Activated CD4-positive, alpha-beta T cell treated with anti-CD3 and anti-CD28 coated beads for 24 hours (primary cell): ENCODE measurements at places on chromosomes 11 and 22.

- DNase-seq, result no peak
Measured at GRCh38 chr11:116725434-116726221, 47.2 kb downstream of the BUD13 start.

- no peak for DNase-seq
Measured at GRCh38 chr11:74437441-74438042, 29.8 kb downstream of the KCNE3 start.

GRCh38 chr22:28031383-28031922 lies 112.4 kb upstream of the PITPNB start:
- no peak for DNase-seq

GRCh38 chr11:113213549-113213948 lies 100.8 kb upstream of the TTC12 start:
- no peak for DNase-seq

- no peak for DNase-seq
Measured at GRCh38 chr11:71459076-71459766, 6.2 kb downstream of the NADSYN1 start.

GRCh38 chr22:35218079-35218478 lies 39.2 kb upstream of the HMGXB4 start:
- no peak for DNase-seq

DNA sequence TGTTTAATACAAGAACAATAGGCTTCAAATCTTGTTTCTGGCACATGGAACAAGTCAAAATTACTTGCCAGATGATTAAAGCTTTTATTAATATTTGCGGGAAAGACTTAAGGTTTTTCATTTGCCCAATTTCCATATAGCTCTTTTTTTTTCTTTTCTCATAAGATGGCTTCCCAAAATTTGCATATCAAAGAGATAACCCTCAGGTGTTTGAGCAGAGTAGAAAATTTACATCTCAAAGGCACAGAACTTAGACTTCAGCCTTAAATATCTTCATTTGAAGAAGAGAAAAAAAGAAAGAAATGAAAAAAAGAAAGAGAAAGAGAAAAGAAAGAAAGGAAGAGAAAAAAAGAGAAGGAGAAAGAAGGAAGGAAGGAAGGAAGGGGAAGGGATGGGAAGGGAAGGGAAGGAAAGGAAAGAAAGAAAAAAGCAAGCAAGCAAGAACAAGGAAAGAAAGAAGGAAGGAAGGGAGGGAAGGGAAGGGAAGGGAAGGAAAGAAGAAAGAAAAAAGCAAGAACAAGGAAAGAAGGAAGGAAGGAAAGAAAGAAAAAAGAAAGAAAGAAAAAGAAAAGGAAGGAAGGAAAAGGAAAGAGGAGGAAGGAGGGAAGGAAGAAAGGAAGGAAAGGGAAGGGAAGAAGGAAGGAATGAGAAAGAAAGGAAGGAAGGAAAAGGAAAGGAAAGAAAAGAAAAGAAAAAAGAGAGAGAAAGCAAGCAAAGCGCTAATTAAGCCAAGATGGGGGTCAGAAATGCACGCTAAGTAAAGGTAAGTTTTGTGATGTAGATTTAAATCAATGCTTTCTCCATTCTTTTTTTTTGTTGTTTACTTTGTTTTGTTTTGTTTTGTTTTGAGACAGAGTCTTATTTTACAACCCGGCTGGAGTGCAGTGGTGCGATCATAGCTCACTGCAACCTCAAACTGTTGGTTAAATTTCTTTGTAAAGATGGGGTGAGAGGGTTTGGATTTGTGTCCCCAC lies 20.2 kb upstream of the IFITM3 start:
- DNase-seq, result no peak

DNA sequence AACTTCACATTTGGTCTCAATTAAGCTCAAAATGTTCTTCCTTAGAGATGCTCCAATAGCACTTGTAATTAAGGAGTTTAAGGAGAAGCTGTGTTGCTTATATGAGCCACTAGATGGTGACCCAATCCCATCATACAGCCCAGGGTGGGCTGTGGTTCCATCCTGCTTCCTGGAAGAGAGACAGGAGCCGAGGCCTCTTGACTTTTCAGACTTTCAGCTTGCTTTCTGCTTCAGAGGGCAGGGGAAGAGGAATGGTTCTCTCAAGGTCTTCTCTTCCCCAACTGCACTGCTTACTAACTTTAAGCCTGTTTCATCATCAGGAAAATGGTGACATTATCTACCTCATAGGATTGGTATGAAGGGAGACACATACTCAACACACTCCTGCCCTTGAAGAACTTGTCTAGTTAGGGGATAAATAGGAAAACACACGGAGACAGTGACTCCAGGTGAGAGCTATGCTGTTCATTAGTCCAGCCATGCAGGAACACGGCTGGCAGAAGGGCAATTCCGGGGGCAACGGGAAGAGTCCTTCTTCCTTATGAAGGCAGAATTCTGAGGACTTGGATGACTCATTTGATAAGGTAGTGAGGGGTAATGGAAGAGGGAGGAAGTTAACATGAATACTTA lies 20.1 kb downstream of the TMEM218 start:
- no peak for DNase-seq

- DNase-seq, result no peak
Measured at GRCh38 chr11:34134765-34135164, 29.3 kb downstream of the NAT10 start.

- no peak for DNase-seq
Measured at GRCh38 chr11:30873924-30874610, 287.9 kb upstream of the MPPED2 start.

- no peak for DNase-seq
Measured at GRCh38 chr22:48703265-48703941, 1124.3 kb downstream of the BRD1 start.

DNA sequence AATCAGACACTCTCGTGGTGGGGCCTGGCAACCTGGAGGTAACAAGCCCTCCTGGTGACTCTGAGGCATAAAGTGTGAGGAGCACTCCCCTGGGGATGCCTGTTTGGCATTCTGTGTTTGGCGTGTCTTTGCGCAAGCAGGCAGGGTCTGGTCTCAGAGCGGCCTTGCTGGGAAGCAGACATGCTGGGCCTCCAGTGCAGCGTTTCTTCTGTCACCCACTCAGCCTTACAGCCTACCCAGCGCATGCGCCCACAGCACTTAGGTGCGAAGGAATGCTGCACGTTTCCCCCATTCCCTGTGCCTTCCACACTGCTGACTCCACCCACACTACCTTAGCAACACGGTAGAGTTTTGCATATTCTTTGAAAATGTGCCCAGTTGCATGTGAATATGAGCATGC lies 7.4 kb upstream of the CXCR5 start:
- no peak for DNase-seq

DNA sequence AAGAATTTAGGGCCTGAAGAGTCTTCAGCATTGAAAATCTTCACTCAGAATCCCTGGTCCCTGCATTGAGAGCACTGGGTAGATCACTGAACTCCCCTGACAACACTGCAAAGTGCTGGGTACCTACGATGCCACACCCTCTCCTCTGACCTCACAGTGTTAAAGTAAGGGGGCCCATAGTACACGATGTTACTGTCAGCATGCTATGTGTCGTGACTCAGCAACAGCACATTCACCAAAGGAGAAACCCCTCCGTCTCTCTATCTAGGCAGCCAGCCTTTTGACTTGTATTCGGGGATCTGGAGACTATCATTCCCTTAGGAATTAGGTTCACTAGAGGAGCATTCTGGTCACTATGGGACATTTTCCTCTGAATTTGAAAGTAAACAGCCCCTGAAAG lies 67.4 kb upstream of the PITPNB start:
- no peak for DNase-seq
